Activated T-helper 1 cell treated with anti-CD3 and anti-CD28 coated beads, Interleukin-12 subunit alpha, Interleukin-12 subunit beta, Interleukin-2, Interleukin-4 antibody, amounts not matched to agents 30 ng/mL and 10 ng/mL and 1 ng/mL, durations not matched to agents 14 hours and 24 hours and 36 hours (primary cell): ENCODE measurements at places on chromosomes 11 and 22. TPM values are rescaled to one million over a fixed set of nuclear protein-coding genes. Genes with fewer than 3 reads are reported as not detected.

Gene VPS51
- 137 and 139 TPM in 2 replicates for total RNA-seq

Gene CDCA5
- 91.8 and 92.5 TPM in 2 replicates for total RNA-seq

Gene CD248
- 0.10 TPM in 1 of 2 replicates, not detected in the other for total RNA-seq

Gene TOLLIP
- total RNA-seq, result 37.4 and 42.9 TPM in 2 replicates

Gene OR52H1
- total RNA-seq, result not detected in 2 replicates

Gene FHIP1B
- 19.3 TPM in 2 replicates for total RNA-seq

Gene PATE2
- 0.29 and 0.34 TPM in 2 replicates for total RNA-seq

Gene APOA1
- total RNA-seq, result 0.22 TPM in 1 of 2 replicates, not detected in the other

Gene GLB1L2
- 8.9 and 11.5 TPM in 2 replicates for total RNA-seq

Gene EHBP1L1
- 168 and 178 TPM in 2 replicates for total RNA-seq

Gene SYCE3
- 0.83 TPM in 1 of 2 replicates, not detected in the other for total RNA-seq

Gene SCO2
- 8.7 and 14.8 TPM in 2 replicates for total RNA-seq

Gene CREB3L1
- 0.15 and 0.39 TPM in 2 replicates for total RNA-seq

DNA sequence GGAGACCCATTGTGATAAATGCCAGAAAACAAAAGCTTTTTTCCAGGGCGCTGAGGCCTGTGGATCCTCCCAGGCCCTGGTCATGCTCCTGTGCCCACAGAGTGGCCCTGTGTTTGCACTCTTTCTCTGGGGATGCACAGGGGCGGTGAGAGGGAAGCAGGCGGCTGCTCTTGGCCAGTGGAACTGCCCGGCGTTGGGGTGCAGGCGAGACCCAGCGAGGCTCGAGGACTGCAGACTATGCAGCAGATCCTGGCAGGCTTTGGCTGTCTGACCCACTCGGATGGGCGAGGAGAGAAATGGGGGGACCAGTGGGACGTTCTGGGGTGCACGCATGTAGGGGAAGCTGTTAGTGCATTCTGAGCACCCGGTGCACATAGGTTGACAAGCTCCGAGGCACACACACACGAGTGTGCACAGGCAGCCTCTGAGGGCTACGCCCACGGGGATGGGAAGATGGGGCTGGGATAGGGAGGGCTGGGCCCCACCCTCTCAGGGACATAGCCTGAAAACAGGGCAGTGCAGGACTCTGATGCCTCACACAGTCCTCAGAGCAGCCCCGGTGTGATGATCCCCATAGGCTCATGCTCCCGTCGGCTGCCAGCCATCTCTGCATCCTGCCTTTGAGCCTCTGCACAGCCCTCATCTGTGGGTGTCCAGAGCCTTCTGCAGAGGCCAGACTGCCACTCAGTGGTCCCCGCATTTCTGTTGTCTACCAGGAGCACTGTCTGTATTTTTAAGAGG, 1233.5 kb downstream of the BRD1 start:
- DNase-seq, result no peak
- H3K27ac ChIP-seq, result no peak overlapping the region
- no peaks in the 10 kb centered on the region for H3K4me1 ChIP-seq
- no peak overlapping the region for H3K4me3 ChIP-seq
- H3K27me3 ChIP-seq, result no peaks in the 10 kb centered on the region

DNA sequence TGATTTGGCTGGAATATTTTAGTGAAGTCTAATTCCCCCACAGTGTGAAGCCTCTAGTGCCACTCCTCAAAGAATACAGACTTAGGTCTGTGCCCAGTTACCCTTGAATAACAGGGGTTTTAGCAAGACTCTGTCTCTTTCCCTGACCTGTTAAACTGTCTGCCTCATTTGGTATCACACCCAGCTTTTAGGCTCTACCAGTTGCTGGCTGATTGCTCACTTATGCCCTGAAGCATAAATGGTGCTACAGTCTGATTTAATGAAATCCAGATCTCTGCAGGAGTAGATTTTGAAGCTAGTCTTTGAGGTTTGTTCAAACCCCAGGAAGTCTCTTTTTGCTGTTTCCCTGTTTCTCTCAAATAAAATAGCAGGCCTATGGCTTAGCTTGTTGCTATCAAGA, 45.2 kb upstream of the LIPT2 start:
- H3K27me3 ChIP-seq, result peaks cover 8% of the 10 kb centered on the region
- no peak overlapping the region for H3K27ac ChIP-seq
- H3K36me3 ChIP-seq, result no peaks in the 10 kb centered on the region

GRCh38 chr22:17634696-17635095, 3.9 kb upstream of the BCL2L13 start:
- no peak overlapping the region for H3K27ac ChIP-seq
- peaks cover 5% of the 10 kb centered on the region for H3K27me3 ChIP-seq
- DNase-seq, result no peak
- no peak overlapping the region for H3K4me3 ChIP-seq
- H3K36me3 ChIP-seq, result peaks cover 2% of the 10 kb centered on the region

DNA sequence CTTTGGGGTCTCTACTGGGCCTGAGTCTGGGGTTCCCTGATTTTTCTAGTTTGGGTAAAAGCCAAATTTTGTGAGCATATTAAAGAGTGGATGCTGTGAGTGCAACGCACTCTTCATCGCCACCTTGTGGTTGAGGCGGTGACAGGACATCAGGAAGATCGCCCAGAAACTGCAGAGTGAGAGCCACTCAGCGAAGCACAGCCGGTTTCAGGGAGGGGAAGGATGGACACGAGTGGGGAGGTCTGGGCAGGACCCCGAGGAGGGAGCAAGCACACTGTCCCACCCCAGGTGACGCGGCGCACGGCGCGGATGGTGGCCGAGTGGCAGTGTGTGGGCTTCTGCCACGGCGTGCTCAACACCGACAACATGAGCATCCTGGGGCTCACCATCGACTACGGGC, 9.1 kb downstream of the SELENOO start:
- no peak overlapping the region for H3K27ac ChIP-seq
- DNase-seq, result no peak
- H3K4me3 ChIP-seq, result no peak overlapping the region
- peaks cover 5% of the 10 kb centered on the region for H3K4me1 ChIP-seq

DNA sequence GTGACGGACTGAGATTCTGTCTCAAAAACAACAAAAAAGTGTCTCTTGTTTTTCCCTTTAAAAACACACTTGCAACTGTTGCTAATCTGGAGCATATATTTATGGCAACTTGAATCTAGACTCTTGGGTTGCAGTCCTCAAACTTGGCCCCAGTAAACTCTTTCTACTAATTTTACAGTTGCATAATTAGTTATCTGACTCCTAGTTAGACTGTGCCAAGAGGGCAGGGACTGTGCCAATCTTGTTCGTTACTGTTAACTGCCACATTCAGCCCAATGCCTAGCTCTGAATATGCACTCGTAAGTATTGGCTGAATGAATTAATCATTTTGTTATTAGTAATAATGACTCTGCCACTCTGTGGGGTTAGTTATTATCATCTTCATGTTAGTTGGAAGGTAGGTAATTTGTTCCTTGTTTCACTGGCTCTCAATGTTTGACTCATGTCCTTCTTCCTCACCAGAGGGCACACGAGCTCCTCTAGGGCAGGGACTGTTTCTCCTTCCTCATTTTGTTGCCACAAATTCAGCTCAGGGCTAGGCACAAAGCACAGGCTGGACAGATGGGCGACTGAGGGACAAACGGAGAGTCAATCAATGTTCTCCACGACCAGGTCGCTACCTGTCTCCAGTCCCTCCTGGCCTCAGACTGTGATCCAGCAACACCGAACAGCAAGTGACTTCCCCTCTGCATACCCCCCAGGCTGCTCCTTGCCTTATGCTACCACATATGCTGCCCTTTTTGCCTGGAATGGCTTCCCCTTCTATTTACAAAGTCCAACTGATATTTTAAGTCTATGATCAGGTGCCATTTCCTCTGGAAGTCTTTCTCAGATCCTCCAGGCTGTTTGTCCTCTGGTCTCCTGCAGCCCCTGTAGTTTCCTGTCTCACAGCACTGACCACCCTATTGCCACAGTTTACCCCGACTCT, 9.0 kb downstream of the CLPB start:
- no peaks in the 10 kb centered on the region for H3K27me3 ChIP-seq
- H3K4me1 ChIP-seq, result peaks cover 21% of the 10 kb centered on the region
- no peak overlapping the region for H3K27ac ChIP-seq
- peaks cover 16% of the 10 kb centered on the region for H3K36me3 ChIP-seq
- no peak for DNase-seq
- no peak overlapping the region for H3K4me3 ChIP-seq

DNA sequence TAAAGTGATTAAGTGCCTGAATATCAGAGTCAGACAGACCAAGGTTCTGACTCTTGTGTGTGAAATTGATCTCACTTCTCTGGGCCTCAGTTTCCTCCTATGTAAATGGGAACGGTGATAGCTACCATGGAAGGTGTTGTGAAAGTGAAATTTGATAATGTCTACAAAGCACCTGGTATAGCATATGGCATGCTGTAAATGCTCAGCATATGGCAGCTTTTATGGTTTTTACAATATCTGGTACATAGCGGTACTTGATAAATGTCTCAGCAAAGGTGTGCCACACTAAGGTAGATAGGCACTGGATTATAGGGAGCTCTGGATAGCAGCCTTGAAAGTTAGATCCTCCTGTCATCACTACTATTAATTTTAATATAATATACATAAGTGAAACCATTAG, 19.9 kb downstream of the POU2AF2 start:
- H3K36me3 ChIP-seq, result no peaks in the 10 kb centered on the region
- H3K27me3 ChIP-seq, result peaks cover 20% of the 10 kb centered on the region
- H3K4me3 ChIP-seq, result no peak overlapping the region
- no peak for DNase-seq
- H3K4me1 ChIP-seq, result no peaks in the 10 kb centered on the region

GRCh38 chr11:117426297-117426685, 98.6 kb downstream of the CEP164 start:
- no peaks in the 10 kb centered on the region for H3K4me1 ChIP-seq
- H3K4me3 ChIP-seq, result no peak overlapping the region
- peak; percentile 44 for DNase-seq
- no peaks in the 10 kb centered on the region for H3K36me3 ChIP-seq

GRCh38 chr11:298406-299065, 790 bp downstream of the IFITM5 start:
- peaks cover 20% of the 10 kb centered on the region for H3K4me1 ChIP-seq
- no peak overlapping the region for H3K4me3 ChIP-seq
- no peaks in the 10 kb centered on the region for H3K36me3 ChIP-seq
- H3K27ac ChIP-seq, result no peak overlapping the region
- no peak for DNase-seq

- DNase-seq, result no peak
- no peaks in the 10 kb centered on the region for H3K36me3 ChIP-seq
- H3K27me3 ChIP-seq, result peaks cover 2% of the 10 kb centered on the region
Measured at GRCh38 chr11:92762121-92762540, 207.3 kb upstream of the MTNR1B start.

DNA sequence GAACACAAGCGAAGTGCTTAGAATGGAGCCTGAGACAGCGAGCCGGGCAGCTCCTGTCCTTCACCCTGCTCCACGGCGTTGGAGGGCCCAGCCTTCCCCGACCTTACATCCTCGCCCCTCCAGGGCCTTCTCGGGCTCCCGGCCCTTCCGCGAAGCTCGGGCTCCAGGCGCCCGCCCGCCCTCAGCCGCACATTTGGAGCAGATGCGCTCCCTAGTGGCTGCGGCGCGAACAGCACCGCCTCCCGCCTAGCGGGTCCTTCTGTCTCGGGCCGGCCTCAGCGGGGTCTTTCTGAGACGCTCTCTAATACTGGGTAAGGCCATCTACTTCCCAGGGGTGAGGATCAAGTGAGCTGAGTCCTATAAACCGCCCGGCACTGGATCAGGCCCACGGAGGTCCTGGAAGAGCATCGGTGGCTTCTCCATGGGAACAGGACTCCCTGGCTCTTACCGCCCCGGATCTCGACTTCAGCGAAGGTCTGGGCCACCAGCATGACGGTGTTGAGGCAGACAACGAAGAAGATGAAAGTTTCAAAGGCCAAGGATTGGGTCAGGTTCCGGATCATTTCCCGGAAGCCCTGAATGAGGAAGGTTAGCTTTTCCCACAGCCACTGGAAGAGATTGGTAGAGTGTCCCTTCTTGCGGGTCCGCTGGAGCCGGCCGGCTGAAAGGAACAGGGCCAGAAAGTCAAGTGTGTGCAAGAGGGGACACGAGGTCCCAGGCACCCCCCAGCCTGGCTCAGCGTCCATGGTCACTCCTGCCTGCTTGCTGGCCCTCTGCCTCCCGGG, 3.7 kb downstream of the CATSPER1 start:
- no peaks in the 10 kb centered on the region for H3K36me3 ChIP-seq
- peak overlapping the region; percentile 12 for H3K4me3 ChIP-seq

DNA sequence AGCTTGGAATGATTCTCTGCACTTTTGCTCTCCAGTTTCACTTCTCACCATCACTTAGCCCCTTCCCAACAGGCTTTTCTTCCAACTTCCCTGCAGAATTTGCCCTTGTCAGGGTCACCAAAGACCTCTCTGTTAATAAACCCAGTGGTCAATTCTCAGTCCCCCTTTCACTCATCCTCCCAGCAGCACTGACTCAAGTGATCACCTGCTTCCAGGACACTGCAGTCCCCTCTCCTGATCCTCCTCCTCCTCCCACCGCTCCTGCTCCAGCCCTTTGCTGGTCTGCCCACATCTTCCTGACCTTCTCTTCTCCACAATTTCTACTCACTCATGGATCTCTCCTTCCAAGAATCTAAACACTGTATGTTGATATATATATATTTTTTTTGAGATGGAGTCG, 57.9 kb downstream of the SHISAL1 start:
- no peak overlapping the region for H3K27ac ChIP-seq
- no peak overlapping the region for H3K4me3 ChIP-seq
- no peaks in the 10 kb centered on the region for H3K4me1 ChIP-seq
- peaks cover 16% of the 10 kb centered on the region for H3K27me3 ChIP-seq
